ENCODE measurements at places on chromosomes 12 and 14. TPM values are rescaled to one million over a fixed set of nuclear protein-coding genes. Genes with fewer than 3 reads are reported as not detected.

DNA sequence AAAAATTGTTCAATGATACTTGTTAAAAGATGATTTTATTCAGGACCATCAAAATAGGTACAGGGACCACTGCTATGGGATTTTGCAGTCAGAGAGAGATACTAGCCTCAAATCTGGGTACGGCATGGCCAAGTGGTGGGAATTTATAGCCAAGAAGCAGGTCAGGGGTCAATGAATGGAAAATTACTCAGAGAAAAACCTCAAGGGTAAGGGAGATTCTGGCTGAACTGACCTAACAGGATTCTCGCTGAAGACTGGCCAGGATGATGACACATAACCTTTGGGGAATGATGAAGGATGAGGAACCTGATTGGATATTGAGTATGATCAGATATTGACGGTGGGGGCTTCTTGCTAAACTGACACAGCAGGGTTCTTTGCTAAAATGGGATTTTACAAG, 32.7 kb downstream of the DEPDC4 start:
- no peaks in the 10 kb centered on the region for H3K4me1 ChIP-seq
- H3K27me3 ChIP-seq, result no peaks in the 10 kb centered on the region
- no peak overlapping the region for H3K4me3 ChIP-seq

GRCh38 chr14:52692248-52692962, 3.0 kb downstream of the ERO1A start:
- peak; percentile 47 for DNase-seq
- no peaks in the 10 kb centered on the region for H3K27me3 ChIP-seq
- no peak overlapping the region for H3K4me3 ChIP-seq
- peaks cover 39% of the 10 kb centered on the region for H3K4me1 ChIP-seq
- H3K27ac ChIP-seq, result no peak overlapping the region

GRCh38 chr14:49033131-49033530, 553.0 kb downstream of the RPS29 start:
- no peak for DNase-seq
- no peak overlapping the region for H3K27ac ChIP-seq
- H3K4me3 ChIP-seq, result no peak overlapping the region
- H3K4me1 ChIP-seq, result no peaks in the 10 kb centered on the region
- H3K27me3 ChIP-seq, result no peaks in the 10 kb centered on the region
- H3K36me3 ChIP-seq, result no peaks in the 10 kb centered on the region

DNA sequence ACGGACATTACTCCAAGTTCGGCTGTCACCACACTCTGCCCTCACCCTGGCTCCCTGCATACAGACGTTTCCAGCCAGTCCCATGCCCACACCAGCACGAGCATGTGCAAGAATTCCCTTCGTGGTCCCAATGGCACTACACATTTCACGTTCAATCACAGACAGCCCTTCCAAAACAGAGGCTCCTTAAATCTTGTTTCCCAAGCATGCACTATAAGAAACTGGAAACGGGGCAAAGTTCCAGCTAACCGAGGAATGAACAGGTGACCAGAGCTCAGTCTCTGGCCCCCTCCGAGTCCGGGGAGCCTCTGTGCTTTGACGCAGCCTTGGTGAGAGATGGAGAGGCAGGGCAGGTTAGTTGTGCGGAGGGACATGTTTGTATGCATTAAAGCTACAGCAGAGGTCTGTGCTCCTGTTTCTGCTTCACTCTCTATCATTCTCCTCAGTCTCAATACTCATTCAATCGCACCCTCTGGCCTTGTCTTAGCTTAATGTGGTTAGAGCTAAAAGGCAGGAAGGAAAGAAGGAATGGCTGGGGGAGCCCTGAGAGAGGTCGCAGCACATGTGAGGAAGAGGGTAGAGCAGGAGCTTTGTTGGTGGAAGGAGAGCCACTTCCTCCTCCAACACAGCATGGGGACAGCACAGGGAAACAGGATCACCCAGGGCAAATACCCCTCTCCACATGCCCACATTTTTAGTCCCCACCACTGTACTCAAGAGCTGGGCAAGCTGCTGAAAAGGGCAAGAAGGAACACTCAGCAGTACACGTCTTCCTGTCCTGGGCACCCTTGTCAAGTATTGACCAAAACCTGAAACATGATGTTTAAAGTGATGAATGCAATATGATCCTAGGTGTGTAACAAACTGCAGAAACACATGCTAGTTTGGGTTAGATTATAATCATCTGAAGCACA, 12.2 kb upstream of the SELPLG start:
- peaks cover 8% of the 10 kb centered on the region for H3K4me1 ChIP-seq
- H3K36me3 ChIP-seq, result peaks cover 66% of the 10 kb centered on the region
- H3K27me3 ChIP-seq, result no peaks in the 10 kb centered on the region
- H3K4me3 ChIP-seq, result no peak overlapping the region
- H3K27ac ChIP-seq, result no peak overlapping the region

DNA sequence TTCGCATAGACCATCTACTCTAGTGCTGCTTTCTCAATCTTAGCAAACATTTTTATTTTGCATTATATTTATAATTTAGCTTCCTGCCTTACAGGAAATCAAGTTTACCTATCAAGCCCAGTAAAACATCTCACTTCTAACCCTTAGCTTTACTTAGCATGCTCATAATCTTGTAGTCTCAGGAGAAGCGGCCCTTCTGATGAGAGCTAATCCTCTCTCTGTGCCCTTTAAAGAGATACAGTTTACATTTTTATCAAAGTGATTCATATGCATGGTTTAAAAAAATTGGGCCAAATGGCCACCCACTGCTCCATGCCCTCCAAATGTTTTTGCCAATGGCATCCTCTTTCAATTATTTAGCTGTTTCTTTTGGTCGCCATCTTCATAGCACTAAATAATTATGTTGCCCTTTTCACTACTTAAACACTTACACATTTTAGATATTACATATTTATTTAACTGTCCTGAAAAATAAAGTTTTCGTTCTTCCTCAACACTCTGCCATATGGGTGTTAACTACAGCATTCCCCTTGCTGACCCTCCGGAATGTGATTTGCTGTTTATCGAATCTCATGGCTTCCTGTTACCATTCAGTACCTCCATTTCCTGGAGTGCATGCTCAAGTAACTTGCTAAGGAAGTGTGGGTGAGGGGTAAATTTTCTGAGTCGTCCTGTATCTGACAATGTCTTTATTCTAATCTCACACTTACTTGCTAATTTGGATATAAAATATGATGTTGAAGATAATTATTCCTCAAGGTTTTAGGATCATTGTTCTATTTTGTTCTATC, 29.3 kb downstream of the YLPM1 start:
- H3K36me3 ChIP-seq, result peaks cover 66% of the 10 kb centered on the region
- no peak overlapping the region for H3K4me3 ChIP-seq
- no peaks in the 10 kb centered on the region for H3K27me3 ChIP-seq
- no peaks in the 10 kb centered on the region for H3K4me1 ChIP-seq
- no peak overlapping the region for H3K27ac ChIP-seq

GRCh38 chr14:36874396-36875138, 212.9 kb downstream of the PAX9 start:
- no peak for DNase-seq
- no peaks in the 10 kb centered on the region for H3K36me3 ChIP-seq
- no peak overlapping the region for H3K27ac ChIP-seq
- no peak overlapping the region for H3K4me3 ChIP-seq

DNA sequence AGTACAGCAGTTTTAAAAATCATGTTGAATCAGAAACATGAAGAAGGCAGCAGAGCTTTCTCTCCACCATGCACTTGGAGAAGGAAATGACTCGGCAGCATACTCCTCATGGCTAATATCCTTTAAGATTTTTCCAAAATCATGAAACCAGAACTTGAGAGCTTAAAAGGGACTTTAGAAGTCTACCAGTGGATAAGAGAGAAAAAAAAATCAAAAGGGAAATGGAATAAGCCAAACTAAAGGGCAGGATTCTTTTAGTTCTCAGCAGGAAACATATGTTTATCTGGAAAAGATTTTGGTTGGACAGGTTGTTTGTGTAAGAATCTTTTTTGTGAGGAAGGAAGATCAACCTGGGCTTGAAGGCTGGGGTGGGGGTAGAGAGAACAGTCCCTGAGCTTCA, 111.8 kb downstream of the PRKCH start:
- H3K36me3 ChIP-seq, result no peaks in the 10 kb centered on the region
- no peak overlapping the region for H3K4me3 ChIP-seq
- DNase-seq, result no peak
- H3K27ac ChIP-seq, result no peak overlapping the region
- H3K4me1 ChIP-seq, result no peaks in the 10 kb centered on the region

DNA sequence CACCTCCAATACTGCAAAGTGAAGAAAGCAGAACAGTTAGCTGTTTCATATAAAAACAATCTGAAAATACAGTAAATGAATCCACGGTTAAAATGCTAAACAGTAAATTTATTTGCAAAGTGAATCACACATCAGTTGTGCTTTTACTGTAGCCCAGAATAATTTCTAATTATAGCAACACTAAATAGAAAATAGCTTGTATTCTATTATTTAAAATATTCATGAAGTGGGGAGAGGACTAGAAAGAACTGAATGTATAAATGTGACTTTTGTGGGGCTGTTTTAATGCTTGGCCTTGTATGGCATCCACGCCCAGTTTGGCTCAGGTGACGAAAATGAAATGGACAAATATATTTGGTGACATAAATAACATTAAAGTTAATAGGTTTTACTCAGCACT, 148.2 kb downstream of the ATP23 start:
- no peak overlapping the region for H3K27ac ChIP-seq
- no peaks in the 10 kb centered on the region for H3K4me1 ChIP-seq
- H3K36me3 ChIP-seq, result no peaks in the 10 kb centered on the region

- H3K27me3 ChIP-seq, result no peaks in the 10 kb centered on the region
- no peak for DNase-seq
- H3K36me3 ChIP-seq, result no peaks in the 10 kb centered on the region
- no peak overlapping the region for H3K27ac ChIP-seq
- no peak overlapping the region for H3K4me3 ChIP-seq
Observed at GRCh38 chr12:5665615-5666014, 233.7 kb downstream of the NTF3 start.

Gene ASPG
- polyA plus RNA-seq, result not detected

Gene RDH16
- not detected for polyA plus RNA-seq

Gene DCN
- polyA plus RNA-seq, result not detected

Gene FGF6
- polyA plus RNA-seq, result not detected

Gene RBMS2
- polyA plus RNA-seq, result 6.5 TPM

All from CD14-positive monocyte (primary cell).